Bronchial epithelial cell (primary cell): ENCODE measurements at places on chromosomes 4 and X.

GRCh38 chr4:172851534-172851933 lies 317.1 kb upstream of the GALNT7 start:
- DNase-seq: peak; percentile 60

- DNase-seq: no peak
Measured at GRCh38 chr4:40134206-40134917, 62.5 kb upstream of the RHOH start.

DNA sequence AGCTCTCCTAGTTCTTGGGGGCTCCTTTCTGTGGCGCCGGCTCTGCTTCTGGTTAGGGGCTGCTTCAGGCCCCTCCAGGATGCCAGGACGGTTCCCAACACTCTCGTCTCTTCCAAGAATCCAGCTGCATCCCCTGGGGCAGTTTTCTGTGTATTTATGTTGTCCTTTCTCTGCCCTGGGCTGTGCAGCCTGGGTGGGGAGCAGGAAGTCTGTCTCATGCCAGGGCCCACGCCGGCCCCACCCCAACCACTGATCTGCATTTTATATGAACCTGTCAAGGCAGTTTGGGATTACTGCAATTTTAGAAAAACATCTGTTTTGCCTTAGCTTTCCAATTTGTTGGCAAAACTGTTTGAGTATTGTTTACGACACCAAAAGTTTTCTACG lies 14.6 kb downstream of the CTBP1 start:
- DNase-seq: no peak

GRCh38 chrX:42628471-42628870 lies 149.5 kb downstream of the PPP1R2C start:
- DNase-seq: no peak

GRCh38 chr4:2858451-2859217 lies 15.0 kb downstream of the ADD1 start:
- peak; percentile 31 for DNase-seq

GRCh38 chr4:116838609-116839008 lies 246.8 kb downstream of the TRAM1L1 start:
- DNase-seq: no peak

- DNase-seq: no peak
Measured at GRCh38 chr4:160611181-160611580, 1508.3 kb downstream of the RAPGEF2 start.

DNA sequence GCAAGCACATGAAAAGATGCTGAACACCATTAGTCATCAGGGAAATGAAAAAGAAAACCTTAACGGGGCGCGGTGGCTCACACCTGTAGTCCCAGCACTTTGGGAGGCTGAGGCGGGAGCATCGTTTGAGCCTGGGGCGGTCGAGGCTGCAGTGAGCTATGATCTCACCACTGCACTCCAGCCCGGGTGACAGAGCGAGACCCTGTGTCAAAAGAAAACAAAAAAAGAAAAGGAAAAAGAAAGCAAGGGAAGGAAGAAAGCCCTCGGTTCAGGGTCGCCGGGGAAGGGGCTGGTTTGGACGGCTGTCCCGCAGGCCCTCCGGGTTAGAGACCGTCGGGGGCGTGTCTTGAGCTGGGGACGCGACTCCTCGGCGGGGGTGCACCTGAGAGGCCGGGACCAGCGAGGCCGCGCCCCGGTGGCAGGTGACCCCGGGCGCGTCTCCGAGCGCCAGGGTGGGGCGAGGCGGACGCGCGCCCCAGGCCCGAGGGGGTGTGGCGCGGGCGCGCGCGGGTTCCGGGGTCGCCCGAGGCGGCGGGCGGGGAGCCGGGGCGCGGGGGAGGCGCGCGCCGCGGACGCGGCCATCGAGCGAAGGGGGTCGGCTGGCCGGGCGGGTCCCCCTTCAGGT lies 478 bp upstream of the PLXNA3 start:
- DNase-seq: peak; percentile 60

DNA sequence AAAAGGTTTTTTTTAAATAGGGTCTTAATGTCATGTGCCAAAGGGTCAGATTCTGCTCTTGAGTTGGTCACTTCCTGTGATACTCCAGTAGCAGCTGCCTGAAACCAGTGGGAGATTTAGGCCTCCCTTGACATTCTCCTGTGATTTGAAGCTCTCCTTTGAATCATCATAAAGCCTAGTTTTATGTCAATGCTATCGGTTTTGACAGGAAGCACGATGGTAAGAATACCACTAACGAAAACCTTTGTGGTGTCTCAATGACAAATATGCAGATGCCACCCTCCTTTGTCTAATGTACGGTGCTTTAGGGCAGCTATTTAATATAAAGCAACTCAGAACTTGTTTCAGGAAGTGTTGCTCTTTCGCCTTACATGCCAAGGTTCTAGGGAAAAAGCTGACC lies 44.2 kb downstream of the CCNI start:
- no peak for DNase-seq
